ENCODE measurements at places on chromosomes 4 and X.

DNA sequence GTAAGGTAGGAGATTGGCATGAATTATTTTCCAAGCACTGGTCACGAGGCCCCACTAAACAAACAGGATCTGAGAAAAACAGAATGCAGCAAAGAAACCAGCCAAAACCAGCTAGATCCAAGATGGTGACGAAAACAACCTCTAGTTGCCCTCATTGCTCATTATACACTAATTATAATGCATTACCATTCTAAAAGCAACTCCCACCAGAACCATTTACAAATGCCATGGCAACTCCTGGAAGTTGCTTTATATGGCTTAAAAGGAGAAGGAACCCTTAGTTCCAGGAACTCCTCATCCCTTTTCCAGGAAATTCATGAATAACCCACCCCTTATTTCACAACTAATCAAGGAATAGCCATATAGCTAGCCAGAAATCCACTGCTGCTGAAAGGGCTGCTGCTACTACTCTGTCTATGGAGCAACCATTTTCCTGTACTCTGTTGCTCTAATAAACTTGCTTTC, 69.3 kb downstream of the ABCB7 start:
- DNase-seq, result no peak

GRCh38 chrX:109629310-109629709, 4.3 kb upstream of the KCNE5 start:
- no peak for DNase-seq

GRCh38 chr4:141458501-141458900, 177.9 kb upstream of the IL15 start:
- peak; percentile 27 for DNase-seq

- DNase-seq, result no peak
Observed at GRCh38 chr4:137310593-137311490, 221.5 kb downstream of the PCDH18 start.

DNA sequence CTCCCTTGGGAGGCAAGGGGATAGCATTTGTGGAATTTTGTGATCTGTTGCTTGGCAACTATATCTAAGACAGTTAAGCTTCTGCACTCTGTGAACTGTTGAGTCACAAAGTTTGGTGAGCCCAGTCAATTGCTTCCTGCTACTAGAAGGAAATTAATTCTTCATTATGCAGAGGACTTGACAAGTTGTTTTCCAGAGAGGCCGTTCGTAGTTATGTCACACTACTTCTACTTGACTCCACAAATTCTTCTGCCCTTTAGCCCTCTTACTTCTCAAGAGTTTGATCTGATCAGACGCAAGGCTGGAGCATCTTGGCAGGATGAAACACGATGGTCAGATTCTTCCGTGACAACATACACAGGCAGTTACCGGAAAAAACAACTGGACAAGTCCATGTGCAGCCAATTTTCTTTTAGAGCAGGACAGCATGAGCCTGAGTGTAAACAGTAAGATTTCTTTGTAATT, at the start of gene C4orf51:
Gene C4orf51, plus strand, starts transcription at position 156 of the 465 bp plus-strand sequence. Its CDS starts 58 bp downstream, at position 214.
- DNase-seq, result no peak

DNA sequence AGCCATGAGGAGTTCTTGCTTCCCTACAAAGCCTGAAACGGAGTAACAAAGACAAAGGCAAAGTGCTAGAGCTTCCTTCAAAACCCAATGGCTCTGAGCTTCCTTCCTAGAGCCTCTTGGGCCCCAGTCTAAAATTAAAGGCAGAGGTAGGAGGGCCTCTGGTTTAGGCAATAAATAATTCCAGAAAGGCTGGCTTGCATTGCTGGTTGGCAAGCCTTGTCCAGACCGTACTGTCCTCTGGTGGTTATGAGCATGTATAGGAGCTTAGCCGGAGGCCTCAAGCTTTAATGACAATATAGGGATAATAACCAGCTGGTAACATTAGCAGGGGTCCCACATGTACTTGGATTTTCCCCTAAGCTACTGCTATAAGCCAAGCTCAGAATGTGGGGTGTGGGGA, 237.3 kb downstream of the AR start:
- DNase-seq, result no peak

DNA sequence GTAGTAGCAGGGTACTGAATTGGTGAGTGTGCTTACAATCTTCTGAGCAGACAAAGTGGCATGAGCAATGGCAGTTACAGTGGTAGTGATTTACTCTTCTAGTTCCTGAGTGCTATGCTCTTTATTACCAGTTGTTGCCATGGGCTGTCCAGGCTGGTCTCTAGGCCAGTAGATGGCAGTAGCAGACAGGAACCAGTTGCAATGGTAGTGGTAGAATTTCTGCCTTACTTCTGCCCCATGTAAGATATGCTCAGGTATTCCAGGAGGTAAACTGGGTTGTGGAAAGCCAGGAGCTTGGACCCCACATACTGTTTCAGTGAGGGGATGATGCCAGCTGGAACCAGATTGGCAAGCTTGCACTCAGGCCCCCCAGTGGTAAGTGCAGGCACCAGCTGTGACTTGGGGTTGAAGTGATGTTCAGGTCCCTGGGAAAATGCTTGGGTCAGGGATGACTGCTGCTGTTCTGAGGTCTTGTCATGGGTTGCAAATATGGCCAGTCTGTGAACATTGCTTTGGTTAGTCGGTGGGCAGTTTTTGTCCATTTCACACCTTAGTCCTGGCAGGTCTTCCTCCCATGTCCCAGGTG, 63.0 kb upstream of the ZXDB start:
- no peak for DNase-seq

DNA sequence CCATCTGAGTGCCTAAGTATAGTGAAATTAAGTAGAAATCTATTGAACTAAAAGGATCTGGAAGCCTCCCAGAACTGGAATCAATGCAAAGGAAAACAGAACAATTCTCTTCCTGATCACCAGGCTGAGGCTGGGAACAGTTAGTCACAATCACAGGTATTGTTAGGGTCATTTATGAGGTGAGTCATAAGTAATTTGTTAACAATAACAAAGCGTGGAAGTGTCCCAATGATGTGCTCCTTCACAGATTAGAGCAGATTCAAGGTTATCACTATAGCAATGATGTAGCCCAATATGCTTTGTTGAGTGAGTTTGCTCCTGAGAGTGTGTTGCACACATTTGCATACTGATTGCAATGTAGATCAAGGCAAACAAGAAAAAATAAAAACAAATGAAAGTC, 228.1 kb downstream of the ZNF674 start:
- DNase-seq, result no peak

DNA sequence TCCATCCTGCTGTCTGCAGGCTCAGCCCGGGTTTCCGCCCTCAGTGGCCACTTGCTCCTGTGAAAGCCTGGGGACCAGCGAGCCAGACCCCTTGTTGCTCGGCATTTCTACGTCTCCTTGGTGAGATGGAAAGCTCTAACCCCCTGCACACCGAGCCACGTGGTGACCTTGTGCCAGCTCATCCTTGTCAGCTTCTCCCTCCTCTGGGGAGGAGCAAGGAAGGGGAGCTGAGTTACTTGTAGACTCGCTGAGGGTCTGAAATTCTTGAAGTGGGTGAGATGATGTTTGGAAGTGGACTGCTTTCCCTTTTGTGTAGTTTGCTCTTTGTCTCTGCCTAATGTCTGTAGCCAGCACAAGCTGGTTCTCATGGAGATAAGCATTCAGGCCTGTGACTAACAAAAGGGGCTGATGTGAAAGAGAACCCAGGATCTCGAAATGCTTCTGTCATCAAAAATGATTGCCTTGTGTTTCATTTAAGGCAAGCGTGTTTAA, 29.3 kb downstream of the RGS12 start:
- no peak for DNase-seq

- no peak for DNase-seq
Observed at GRCh38 chr4:3112201-3112600, 37.7 kb downstream of the HTT start.

GRCh38 chrX:23819385-23820234, 36.6 kb downstream of the SAT1 start:
- no peak for DNase-seq

GRCh38 chrX:134570509-134570846, 87.8 kb downstream of the PLAC1 start:
- no peak for DNase-seq

DNA sequence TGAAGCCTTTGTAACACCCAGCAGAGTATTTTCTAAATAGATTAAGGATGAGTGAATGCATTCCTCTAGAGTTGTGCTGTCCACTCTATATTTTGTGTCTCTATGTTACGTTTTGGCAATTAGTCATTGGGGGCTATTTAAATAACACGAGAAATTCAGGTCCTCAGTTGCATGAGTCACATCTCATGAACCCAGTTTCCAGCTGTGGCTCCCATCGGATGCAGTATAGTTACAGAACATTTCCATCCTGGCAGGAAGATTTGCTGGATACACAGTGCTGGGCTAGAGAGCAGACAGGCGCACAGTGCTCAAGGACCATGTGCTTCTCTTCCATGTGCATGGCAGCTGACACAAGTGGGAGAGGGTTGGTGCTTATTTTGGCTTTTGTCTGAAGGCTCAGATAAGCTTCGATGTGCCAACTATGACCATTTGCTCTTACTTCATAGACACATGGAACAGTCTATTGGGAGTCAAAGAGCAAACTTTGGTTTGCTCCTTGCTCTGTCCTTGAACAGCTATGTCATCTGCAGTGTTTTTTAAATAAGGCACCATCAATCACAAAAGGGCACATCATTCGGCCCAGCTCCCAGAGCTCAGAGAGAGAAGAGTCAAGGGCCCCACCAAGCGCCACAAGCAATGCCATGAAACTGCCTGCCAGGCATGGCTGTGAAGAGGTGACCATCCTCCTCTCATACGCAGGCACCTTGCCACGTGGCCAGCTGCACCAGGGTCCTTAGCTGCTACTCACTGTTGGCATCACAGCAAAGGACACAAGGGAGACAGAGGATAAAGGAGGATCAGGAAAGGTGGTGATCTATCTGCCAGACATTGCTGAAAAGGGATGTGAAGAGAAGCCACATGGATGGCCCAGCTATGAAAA, 8.1 kb upstream of the STS start:
- no peak for DNase-seq

DNA sequence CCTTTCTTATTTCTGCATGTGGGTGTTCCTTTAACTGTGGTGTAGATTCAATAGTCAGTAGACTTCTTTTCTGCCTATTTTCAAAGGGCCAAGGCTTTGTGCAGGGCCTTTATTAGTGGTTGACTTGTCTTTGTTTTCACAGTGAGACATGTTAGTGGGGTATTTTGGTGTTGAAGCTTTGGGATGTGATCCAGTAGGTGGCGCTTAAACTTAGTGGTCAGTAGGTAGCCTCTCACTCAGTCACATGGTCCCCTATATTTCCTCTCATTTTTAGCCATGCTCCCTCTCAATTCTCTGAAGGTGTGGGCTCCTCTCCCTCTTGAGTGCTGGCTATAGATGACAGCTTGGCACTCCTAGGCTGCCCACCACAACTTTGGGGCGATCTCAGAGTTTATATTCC, 23.4 kb upstream of the SLC10A7 start:
- DNase-seq, result peak; percentile 30

DNA sequence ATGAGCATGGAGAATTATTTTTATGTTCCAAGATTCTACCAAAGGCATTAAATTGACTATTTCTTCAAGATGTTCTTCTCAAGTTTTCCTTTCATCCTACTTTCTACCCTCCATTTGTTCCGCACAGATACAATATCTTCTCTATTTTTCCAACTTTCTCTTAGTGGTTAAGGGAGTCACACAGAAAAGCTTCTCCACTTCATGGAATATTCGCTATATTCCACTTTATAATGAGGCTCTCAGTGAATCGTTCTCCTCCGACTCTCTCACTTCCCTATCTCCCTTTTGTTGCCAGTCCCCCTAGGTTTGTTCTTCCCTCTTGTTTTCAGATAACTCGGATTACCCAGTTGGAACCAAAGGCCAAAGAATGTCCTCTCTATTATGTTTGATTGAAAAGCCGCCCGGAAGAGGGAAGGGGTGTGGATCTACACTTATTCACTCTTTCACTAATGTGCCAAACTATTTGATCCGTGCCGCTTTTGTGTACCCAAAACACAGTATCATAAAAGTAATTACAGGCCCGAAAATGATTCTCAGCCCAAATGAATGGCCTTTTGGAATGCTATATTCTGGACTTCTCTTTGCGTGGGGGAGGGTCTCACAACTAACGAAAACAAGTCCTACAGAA, 1.2 kb downstream of the SH3D19 start:
- no peak for DNase-seq

DNA sequence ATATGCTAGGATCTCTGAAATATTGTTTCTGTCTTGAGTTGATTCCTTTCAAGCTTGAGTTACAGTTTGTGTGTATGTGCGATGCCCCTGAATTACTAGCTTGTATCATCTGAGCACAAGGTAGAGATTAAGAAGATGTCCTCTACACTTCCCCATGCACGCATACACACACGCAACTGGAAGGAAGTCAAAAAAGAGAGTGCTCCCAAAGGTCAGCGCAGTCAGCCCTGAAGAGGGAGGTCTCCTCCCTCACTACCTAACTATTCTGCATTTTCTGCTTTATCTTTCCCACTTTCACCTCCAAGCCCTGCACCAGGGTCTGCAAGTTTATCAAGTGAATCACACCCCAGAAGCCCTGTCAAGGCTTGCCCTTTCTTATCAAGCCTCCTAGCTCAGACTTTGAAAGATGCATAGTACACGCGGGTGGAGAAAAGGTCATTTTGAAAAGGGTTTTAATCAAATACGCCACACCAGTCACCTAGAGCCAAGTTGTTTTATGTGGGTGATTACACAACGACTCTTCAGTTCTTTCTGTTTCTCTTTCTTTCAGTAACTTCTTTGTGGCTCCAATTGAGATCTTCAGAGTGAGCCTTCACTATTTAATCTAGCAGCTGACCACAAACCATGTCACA, 127.7 kb downstream of the ASB9 start:
- no peak for DNase-seq

DNA sequence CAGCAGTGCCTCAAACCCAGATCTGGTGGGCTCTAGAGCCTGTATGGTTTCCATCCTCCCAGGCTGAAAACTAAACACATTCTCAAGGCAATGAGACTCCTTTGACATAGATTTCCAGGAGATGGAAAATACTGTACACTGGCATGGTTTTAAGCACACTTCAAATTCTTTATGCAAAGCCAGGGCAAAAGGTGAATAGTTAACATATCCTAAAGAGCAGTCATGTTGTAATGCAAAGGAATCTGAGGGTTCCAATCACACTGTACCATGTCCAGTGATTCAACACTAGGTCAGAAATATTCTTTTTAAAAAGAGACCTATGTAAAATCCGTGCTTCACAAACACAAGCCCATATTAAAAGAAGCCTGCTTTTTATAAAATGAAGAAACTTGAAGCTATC, 195.3 kb downstream of the QDPR start:
- DNase-seq, result no peak

- no peak for DNase-seq
Observed at GRCh38 chrX:51148848-51149247, 183.8 kb upstream of the NUDT10 start.

- DNase-seq, result no peak
Observed at GRCh38 chr4:13329963-13330362, 154.2 kb downstream of the RAB28 start.

GRCh38 chr4:110705440-110705782, 82.5 kb upstream of the PITX2 start:
- DNase-seq, result no peak

GRCh38 chr4:82261084-82261483, 112.7 kb downstream of the HNRNPD start:
- no peak for DNase-seq

DNA sequence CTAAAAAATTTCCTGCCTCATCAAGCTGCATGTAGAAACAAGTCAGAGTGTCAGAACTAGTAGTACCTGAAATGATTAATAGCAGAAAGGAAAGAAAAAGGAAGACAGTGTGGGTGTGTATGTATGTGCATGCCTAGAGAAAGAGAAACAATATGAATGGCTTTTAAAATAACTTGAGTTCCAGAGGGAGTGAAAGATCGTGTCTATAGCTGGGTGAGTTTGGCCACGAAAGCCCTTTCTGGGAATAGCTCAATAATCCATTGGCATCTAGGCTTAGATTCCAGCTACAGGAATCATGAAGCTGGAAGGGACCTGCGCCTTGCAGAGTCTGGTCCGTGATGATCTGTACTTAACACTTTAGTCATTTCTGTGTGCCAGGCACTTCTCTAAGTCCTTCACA, 195.6 kb downstream of the RAPGEF2 start:
- DNase-seq, result no peak
